Activated CD4-positive, alpha-beta T cell treated with anti-CD3 and anti-CD28 coated beads for 36 hours (primary cell): ENCODE measurements at places on chromosomes 4 and X. TPM values are rescaled to one million over a fixed set of nuclear protein-coding genes. Genes with fewer than 3 reads are reported as not detected.

The GABRG1 gene
- not detected for total RNA-seq

The RAB40A gene
- total RNA-seq, result 0.18 TPM

The MAGIX gene
- 1.3 TPM for total RNA-seq

The NUDT10 gene
- total RNA-seq, result 1.6 TPM

The SMARCAD1 gene
- 33.1 TPM for total RNA-seq

The CLNK gene
- total RNA-seq, result not detected

The GAGE12F gene
- not detected for total RNA-seq

The NLRP2B gene
- not detected for total RNA-seq

The MSX1 gene
- 0.09 TPM for total RNA-seq

The DCAF4L1 gene
- 0.19 TPM for total RNA-seq

The PABPC5 gene
- not detected for total RNA-seq

DNA sequence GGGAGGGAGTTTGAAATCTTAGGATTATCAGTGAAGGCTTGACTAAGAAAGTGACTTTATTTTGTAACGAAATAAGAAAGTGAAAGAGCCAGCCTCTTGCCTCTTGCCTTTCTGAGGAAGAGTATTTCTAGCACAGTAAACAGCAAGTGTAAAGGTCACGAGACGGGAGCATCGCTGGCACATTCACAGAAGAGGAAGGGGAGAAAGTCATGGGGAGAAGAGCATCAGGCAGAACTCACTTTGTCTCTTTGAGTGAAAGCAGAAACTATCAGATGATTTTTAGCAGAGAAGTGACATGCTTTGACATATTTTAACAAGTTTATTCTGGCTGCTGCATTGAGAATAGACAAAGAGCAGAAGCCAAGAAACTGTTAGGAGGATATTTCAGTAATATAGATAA is 313.8 kb downstream of the CAMK2D start:
- DNase-seq, result peak; percentile 64

GRCh38 chr4:94406668-94407437 is 44.9 kb upstream of the PDLIM5 start:
- DNase-seq, result peak; percentile 74

DNA sequence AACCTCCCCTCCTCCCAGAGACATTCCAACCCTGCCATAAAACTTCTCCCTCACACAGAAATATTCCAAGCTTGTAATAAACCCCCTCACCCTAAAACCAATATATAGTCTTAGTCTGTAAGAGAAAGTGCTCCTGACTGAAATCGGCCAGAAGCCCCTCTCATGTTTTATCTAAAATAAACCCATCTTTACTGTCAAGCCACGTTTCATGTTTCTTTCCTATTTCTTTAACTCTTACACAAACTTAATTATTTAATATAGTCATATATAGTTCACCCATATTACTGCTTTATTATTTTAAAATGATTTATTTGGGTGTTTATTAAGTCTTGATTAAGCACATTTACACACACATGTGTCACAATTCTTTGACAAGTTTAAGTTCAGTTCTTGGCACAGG is 191.3 kb upstream of the AADAT start:
- DNase-seq, result no peak

GRCh38 chr4:38672074-38672396 is 8.0 kb downstream of the KLF3 start:
- no peak for DNase-seq

DNA sequence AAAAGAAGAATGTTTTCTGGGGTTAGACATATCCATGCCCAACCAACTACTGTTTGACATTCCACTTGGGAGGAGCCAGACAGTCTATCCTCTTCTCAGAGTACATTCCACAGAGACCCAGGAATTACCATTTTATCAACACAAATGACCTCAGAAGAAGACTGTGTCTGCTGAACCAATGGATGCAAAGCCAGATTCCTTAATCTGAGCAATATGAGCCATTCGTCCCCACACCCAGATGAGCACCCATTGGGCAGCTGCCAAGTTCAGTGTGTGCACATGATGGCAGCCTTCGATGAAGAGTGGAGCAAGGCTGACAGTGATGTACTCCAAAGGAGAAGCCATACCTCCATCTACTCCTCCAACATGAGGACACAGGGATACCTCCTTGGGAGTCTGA is 111.3 kb downstream of the ZNF674 start:
- DNase-seq, result no peak

- no peak for DNase-seq
Measured at GRCh38 chrX:17459008-17459611, 84.1 kb downstream of the NHS start.

DNA sequence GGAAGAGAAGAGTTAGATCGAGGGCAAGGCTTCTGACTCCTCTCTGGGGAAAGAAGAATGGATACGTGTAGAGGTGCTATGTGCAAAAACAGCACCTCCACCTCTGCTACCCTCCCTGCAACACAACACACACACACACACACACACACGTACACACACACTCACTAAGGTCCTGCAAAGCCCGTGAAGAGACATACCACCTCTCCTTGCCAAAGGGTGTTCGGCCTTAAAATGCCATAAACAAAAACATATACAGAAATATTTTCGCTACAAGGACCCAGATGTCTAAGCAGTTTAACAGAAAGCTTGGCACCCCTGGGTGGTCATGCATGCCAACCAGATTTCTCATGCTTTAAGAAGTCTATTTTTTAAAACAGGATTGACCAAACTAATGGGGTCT is 1.5 kb downstream of the TIFA start:
- DNase-seq, result peak; percentile 29

- DNase-seq, result no peak
Measured at GRCh38 chrX:22855693-22856092, 144.1 kb upstream of the DDX53 start.

DNA sequence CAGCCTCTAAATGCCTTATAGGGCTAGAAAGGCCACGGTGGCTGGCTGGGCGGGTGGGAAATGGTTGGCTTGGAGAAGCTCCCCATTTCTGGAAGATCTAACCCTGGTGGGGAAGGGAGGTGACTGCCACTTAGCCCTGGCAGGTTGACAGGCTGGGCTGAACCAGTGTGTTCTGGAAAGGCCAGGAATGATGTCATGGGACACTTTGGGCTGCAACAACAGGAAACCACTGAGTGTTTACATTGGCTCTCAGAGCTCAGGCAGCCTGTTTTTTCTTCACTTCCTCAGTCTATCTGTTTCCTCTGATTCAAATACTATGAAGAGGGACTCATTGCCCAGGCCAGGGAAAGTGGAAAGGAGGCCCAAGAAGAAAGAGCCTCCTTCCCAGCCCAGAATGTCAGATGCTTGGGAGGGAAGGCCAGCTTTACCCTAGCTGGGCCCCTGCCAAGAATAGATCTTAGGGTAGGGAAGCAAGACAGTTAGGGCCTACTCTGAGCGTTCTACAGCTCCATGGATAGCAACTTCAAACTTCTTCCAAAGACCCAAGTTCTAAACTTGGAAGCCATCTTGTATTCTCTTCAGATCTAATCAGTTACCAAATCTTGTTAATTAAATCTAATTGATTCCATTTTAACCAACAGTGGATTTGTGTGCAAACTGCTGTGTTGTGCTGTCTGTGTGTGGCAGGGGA is 65.8 kb upstream of the MSN start:
- DNase-seq, result peak; percentile 66

GRCh38 chr4:85779165-85779564 is 304.2 kb downstream of the ARHGAP24 start:
- DNase-seq, result no peak

- peak; percentile 20 for DNase-seq
Measured at GRCh38 chr4:113052379-113052951, 3.0 kb downstream of the ANK2 start.

GRCh38 chr4:148214529-148215166 is 227.6 kb downstream of the NR3C2 start:
- no peak for DNase-seq

GRCh38 chrX:71859637-71860036 is 51.0 kb upstream of the NHSL2 start:
- DNase-seq, result peak; percentile 54

DNA sequence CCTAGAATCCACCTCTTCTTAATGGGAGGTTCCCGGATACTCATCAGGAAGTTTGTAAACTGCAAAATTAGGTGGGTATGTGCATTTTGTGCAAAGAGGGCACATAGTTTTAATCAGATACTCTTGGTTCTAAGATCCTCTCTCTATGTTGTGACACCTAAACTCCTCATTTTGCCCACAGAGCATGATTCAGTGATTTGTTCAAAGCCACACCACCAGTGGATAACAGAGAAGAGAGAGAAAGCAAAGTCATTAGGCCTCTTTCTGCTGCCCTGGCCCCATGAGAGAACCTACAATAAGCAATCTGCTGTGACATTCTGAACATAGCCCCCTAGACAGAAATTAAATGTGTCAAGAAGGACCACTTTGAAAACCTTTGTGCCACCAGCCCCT is 72.3 kb upstream of the STIM2 start:
- no peak for DNase-seq

DNA sequence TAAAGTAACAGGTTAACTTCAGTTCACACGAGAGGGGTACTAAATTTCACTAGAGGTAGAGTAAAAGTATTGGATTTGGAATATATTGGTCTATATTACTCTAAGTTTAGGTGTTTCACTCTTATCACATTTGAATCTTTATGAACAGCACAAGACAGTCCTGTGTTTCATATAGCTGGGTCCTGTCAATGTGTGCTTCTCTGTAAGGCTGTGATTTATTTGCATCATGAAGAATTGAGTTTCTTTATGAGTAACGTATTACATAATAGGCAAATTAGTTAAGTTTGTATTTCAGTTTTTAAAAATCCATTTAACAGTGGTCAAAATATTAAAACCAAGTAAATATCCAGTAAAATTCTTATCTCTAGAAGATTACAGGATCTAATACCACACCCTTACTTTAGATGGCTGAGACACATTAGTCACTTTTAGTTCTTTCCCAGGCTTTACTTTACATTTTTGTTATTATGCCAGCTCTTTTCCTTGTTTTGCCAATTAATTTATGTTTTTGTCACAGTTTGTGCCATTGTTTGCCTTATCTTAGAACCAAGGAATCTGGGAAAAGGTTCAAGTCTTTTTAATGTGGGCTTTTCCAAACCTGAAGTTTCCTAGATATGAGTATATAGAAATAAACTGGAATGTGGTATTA is 32.1 kb downstream of the NUDT6 start:
- DNase-seq, result no peak

DNA sequence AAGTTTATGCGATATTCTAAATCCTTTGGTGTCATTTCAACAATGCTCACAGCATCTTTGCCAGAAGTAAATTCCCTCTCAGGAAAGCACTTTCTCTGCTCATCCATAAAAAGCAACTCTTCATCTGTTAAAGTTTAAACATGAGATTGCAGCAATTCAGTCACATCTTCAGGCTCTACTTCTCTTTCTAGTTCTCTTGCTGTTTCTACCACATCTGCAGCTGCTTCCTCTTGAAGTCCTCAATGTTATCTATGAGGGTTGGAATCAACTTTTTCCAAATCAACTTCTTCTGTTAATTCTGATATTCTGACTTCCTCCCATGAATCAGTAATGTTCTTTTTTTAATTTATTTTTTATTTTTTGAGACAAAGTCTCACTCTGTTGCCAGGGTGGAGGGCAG is 100.9 kb downstream of the LCORL start:
- DNase-seq, result no peak

- DNase-seq, result no peak
Measured at GRCh38 chr4:110108422-110108821, 90.0 kb downstream of the ELOVL6 start.

DNA sequence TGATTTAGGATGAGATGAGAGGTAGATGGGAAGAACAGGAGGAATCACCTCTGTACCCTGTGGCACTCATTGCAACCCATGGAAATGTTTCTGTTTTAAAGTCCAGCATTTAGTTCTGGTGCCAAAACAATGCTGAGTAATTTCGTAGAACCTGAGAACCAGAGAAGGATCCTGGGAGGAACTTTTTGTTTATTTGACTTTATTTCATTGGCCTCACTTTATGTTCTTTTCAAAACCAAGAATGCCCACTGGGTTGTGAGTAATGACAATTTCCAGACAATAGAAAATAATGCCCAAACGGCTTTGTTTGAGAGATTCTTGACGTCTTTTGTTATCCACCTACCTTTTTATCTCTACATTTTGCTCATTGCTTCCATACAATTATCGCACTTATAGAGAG is 111.3 kb downstream of the SHROOM3 start:
- DNase-seq, result no peak

DNA sequence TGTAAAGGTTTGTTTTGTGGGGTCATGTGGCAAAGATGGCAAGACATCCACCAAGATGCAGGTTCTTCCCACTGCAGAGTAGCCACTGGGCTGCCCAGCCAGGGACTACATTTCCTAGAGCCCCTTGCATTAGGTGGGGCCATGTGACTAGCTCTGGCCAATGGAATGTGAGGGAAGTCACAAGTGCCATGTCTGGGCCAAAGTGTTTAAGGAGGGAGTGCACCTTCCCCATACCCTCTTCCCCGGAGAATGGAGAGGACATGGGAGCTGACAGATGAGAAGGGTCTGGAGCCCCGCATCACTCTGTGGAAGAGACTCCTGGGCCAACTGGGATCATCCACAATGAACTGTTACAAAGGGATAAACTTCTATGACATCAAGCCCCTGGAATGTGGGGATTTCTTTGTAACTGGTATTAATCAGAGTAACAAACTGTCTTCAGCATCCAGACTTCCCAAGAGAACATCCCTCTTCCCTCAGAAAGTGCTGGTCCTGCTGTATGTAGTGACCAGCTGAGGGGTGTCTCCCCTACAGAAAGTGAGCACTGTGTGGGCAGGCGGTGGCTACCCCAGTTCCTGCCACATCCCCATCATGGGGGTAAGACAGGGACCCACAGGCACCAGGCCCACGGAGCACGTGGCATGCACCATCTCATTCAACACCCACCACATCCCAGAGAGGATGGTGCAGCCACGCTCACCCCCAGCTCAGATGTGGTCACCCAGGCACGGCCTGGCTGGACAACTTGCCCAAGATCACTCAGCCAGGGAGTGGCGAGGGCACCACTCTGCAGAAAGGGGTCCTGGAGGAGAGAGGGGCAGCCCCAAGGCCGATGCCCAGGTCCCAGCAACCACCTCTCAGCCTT is 10.9 kb downstream of the PPP2R2C start:
- DNase-seq, result no peak

DNA sequence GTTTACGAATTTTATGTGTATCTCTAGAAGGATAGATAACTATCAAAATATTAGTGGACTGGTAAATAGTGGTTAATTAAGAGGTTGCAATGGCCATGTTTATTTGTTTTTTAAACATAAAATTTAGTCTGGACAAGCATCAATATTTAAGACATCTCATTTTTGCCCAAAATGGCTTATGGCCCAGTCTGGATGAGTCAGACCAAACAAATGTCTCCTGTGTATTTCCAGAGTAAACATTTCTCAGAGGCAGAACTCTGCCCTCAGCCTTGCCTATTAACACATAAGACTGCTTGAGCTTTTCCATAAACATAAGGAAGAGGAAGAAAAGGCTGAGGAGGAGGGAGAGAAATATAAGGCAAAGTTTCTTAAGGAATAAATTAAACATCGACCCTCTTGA is 277.1 kb upstream of the DIAPH2 start:
- no peak for DNase-seq

DNA sequence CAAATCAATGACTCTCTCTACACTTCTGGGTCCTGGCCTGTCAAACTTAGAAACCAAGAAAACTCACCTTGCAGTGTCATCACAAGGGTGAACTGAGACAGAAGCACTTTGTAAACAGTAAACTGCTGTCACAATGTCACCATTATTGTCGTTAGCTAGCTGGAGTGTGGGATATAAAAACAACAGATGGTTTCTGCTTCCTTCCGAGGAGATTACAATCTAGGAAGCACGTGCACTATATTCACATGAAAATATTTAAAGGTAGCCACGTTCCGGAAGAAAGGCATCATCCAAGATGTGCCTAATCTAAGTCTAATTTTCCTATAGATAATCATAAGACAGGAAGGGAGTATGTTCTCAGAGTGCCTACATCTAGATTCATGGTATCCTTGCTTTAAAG is 64.7 kb upstream of the ACSL1 start:
- DNase-seq, result no peak
